NCI-H345 (cell line): ENCODE measurements at places on chromosomes 1 and 21.

- no peak for DNase-seq
Measured at GRCh38 chr1:112532064-112532463, 23.3 kb downstream of the WNT2B start.

- DNase-seq, result no peak
Measured at GRCh38 chr1:178603926-178604325, 91.0 kb downstream of the TEX35 start.

DNA sequence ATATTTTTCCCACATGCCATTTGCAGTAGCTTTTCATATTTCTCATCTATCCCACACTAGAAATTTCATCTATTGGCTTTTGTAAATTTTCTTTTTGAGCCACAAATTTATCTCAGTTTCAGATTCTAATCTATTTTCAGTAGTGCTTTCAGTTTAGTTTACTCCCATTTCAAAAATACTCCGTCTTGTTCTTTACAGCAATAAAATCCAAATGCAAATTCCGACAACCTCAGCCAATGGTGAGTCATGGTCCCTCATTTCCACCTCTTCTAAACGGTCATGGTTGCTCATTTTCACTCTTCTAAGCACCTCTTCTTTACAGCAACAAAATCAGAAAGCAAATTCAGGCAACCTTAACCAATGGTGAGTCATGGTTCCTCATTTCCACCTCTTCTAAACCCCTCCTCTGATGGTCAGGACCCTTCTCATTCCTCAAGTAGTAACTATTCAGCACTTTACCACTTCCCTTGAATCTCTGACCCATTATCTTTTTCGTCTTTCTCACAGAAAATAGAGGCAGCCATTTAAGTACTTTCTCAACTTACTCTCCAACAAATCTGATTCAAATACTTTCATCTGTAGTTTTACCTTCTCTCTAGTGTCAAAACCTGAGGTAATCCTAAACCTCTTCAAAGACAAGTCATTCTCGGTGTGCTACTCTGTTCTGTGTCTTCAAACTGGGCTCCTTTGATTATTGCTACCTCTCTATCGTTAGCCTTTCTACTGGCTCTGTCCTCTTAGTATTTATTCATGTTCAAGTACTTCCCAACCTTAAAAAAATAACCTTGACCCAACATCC lies 34.4 kb downstream of the C21orf91 start:
- DNase-seq, result no peak

- DNase-seq, result no peak
Measured at GRCh38 chr1:37461698-37462436, 12.5 kb upstream of the ZC3H12A start.

DNA sequence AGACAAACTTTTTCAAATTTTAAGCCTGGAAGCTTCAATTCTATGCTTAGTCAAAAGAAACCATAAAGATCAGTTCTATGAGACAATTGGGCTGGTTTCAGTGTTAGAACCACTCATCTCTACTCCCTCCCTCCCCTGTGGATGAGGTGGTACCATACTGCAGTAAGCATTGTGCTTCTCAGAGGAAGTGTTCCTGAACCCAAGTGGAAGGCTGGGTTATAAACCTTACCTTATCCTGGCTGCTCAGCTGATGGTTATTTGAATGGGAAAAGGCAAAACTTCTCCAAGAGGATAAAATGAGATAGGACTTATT lies 34.1 kb upstream of the RGL1 start:
- DNase-seq, result no peak

- peak; percentile 9 for DNase-seq
Measured at GRCh38 chr1:111378791-111379190, 48.7 kb downstream of the OVGP1 start.

DNA sequence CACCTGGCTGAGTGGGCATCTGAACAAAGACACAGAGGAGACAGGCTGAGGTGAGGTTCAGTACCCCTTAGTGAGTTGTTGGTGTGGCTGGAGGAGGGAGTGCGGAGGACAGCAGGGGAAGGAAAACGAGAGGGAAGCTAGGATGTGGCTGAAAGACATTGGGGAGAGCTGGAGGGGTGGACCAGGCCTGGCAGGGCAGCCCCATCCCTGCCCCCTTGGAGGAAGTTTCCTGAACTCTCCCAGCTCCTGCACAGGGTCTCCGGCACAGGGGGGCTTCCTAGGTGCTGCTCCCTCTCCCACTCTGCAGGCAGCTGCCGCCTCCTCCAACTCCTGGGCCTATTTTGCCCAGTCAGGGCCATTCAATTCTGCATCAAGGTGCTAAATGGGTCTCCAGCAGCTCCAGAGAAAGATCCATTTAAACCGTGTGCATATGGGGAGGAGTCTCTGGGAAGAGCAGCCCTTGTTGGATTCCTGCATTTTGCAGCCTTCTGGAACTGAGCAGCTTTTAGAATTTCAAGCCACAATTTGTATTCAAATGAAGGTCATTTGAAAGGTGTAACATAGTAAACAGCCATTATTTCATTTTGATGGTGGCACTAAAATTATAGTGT lies 193.9 kb downstream of the CAMTA1 start:
- DNase-seq, result no peak

DNA sequence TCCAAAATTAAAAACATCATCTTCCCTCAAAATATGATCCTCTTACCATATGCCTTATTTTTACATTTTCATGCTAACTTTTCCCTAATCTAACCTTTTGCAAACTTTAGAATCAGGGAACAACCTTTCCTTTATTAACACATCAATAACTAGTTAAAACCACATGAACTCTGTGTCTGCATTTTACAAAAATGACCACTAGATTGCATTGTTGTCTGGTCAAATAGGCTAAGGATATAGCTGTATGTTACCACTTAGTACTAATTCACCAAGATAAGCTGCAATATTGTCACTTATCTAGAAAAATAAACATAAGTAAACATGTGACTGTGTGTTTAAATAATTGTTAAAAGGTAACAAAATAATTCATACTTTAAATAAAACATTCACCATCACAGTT lies 82.3 kb downstream of the DENND1B start:
- peak; percentile 11 for DNase-seq

DNA sequence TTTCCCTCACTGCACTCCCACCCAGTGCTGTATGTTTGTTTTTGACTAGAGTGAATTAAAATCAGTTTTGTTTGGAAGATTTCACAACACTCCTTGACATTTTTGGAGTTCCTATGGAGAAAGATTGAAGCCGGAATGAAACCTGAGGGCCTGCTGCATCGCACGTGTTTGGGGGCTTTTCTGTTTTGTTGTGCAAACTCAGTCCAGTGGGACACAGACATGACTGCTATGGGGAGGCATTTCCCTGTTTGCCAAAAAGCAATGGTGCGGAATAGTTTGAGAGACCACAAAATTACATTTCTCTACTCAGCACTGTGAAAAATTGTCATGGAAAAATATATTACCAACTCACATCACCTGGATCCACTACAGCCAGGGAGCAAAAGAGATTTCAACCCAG lies 43.8 kb upstream of the KCNE2 start:
- no peak for DNase-seq

DNA sequence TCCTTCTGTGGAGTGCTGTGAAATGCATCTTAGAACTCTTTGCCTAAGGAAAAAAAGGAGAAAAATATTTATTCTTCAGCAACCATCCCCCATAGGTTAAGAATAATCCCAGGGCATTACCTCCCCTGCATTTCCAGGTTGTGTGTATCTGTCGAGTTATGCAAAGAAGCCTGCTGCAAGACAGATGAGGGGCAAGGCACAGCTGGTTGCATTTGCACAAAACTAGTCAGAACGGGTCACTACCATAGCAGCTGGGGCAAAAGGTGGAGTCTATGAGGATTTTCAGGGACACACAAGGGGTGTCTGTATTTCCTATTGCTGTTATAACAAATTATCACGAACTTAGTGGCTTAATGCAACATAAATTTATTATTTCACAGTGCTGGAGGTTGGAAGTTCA lies 443.4 kb upstream of the C1orf87 start:
- DNase-seq, result no peak

GRCh38 chr1:31424568-31424967 lies 11.6 kb downstream of the SERINC2 start:
- DNase-seq, result no peak

DNA sequence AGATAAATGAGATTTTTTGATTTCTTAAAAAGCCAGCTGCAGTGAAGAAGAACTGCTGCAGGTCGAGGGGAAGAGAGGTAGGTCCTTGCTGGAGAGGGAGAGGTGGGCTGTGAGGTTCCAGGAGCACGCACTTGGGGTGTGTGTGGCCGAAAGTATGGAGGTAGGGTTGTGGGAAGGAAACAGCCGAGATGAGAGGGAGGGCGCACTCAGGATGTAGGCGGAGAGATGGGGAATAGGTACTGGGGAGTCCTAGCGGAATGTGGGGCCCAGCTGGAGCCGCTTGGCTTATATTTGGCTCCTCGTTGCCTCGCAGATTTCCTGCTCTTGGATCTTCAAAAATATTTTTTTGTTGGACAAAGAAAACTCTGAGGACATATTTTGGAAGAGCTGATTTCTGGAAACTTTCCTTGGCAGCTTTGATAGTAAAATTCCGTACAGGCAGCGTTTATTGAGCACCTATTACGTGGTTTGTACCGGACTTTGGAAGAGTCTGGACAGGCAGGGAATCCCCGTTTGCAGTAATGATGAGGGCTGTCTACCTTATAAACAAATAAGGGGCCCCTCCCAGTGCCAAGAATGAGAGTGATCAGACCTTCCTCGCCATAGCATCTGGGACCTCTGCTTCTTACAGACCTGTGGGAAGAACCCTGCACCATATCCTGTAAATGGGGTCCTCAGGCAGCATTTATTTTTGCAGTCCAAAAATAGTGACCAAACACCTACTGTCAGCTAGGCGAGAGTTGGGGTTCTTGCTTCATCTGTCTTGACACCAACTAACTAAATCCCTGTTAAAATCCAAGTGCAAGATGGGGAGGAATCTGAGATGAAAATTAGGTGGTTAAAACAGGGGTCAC lies 1.5 kb downstream of the LRRC8D start:
- no peak for DNase-seq

DNA sequence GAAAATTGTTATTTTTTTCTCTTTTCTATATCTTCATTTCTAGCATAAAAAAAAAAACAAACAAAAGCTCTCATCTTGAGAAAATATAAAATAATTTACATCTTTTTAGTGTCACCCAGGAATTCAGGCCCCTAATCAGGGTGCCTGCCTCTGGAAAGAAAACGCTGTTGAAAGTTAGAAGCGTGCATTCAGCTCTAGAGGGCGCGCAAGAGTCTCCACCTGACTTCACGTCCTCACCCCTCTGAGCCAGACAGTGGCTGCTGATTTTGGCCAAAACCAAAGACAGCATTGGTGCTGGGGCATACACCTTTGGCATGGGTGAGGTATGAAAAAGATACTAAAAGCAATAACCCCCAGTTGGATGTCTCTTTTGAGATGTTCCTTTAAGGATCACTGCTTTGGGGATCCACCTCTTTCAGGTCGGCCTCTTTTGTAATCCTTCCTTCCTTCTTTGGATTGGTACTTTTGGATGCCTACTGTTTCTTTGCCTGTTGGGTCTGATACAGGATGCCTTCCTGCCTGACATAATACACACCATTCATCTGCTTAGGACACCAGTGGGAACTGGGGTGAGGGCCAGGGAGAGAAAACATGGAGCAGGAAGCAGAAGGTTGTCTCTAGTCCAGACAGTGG lies 77.6 kb upstream of the CHRM3 start:
- DNase-seq, result no peak

DNA sequence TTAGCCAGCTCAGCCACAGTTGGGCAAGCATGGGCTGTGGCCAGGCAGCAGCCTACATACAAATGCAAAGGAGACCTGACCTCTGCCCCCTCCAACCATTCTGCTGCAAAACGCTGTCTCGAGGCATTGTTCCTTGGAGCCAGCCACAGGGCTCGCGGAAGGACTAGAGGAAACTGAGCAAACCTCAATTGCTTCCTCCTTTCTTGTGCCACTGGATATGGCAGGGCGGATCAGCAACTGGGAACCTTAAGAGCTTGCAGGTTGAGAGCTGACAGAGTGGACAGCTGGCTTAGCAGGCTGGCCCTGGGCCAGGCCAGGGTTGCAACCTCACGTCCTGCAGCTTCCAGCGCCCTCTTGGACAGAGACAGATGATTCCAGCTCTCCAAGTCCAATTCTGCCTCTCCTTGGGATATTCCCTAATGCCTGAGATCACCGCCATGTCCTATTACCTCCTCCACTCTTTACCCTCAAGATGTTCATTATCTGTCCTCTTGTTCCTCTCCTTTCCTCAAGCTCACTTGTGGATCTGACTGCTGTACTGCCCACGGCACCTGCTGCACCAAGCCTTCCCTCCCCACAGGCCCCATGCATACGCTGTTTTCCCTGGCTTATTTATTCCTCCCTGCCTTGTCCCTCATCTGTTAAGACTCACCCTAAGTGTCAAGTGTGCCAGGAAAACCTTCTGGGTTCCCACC lies 67.5 kb downstream of the SDC3 start:
- no peak for DNase-seq

- no peak for DNase-seq
Measured at GRCh38 chr1:71783071-71783470, 499.3 kb downstream of the NEGR1 start.

DNA sequence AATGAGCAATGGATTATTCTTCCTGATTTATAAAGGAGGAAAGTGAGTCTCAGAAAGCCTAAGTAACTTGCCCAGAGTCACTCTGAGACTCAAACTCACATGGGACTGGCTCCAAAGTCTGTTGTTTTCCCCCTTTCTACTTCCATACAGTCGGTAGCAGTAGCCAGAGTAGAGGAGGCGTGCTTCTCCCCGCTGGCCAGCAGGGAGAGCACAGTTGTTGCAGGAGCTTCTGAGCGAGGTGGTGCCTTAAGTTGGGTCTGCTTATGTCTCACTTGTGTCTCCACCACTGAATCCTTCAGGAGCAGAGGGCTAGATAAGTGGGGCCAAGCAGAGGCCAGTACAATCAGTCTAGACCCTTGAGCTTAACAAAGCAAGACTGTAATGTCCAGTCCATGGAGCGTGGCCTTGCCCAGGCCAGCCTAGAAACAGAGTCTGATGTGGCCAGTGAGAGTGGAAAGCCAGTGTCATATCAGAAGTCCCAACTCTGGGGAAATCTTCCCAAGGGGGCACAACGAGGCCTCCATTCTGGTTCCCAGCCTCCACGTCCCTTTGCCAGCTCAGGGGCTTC lies 181.9 kb downstream of the ZSCAN20 start:
- DNase-seq, result no peak

DNA sequence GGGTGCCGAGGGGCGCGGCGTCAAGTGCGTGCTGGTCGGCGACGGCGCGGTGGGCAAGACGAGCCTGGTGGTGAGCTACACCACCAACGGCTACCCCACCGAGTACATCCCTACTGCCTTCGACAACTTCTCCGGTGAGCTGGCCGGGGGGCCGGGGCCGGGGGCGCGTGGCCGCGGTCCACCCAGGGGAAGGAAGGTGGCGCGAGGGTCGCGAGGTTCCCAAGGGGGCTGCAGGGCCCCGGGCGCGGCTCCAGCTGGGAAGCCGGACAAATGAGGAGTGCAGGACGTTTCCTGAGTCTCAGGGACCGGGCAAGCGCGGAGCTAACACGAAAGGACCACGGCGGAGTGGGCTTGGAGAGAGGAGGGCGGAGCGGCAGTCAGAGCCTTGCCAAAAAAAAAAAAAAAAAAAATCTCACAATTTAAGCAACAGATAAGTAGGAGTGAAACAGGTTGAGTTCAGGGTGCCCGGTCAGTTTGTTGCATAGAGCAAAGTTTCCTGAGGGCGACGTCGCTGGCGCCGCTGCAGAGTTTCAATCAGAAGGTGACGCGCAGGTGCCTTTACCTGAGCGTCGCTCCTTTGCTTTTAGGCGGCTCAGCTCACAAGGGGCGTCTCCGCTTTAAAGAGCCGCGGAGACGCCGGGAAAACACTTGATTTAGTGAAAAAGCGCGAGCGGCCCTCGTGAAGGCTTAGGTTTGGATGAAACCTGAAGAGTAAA lies 750 bp downstream of the RHOU start:
- DNase-seq, result peak; percentile 32

- no peak for DNase-seq
Measured at GRCh38 chr21:45417256-45417950, 12.4 kb downstream of the COL18A1 start.
